Tibial artery (tissue), 4 donors: ENCODE measurements at places on chromosomes 11 and 22.

DNA sequence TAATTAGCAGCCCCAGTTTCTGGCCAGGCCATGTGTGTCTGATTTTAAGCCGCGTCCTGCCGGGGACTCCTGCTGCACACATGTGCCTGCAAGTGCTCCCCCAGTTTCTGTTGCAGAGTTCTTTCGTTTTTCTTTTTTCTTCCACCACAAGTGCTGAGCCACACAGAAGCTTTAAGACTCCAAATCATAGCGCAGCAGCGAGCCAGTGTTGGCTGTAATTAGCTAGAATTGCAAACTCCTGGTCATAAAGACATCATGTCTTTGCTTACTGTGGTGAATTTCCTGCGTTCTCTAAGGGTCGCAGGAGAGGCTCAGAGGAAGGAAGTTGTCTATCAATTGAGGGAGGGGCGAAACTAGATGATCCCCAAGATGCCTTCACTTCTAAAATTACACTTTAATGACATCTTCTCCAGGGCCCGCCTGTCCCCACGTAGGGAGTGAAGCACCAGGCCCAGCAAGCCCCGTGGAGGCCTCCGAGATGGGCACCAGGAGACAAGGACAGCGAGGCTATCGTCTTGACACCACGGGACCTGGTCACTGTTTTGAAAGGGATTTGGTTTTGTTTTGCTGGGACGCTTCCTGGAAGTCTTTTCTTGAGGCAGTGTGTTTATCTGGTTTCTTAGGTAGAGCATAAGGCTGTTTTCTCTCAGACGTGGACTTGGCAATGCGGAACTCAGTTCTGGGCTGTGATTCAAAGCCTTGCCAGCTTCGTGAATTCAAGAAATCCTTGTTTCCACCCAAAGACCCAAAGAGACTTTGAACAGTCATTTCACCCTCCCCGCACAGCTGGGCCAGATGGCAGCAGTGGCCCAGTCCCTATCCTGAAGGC lies 71.8 kb downstream of the UBASH3B start:
- no peak for DNase-seq

DNA sequence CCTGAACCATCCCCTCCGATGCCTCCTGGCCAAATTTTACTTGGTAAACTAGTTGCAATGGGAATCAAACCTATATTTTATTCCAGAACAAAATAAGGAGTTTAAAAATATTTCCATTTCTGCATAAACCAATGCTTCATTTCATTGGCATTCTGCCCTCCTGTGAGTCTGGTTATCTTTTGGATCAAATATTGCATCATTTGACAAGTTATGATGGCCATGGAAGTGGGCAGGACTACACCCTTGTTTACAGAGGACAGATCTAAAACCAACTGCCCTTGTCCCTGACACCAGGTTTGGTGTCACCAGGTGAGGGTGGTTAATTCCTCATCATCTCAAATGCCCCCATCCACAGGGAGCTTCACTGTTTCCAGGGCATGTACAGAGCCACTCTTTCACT lies 28.2 kb upstream of the E2F8 start:
- no peak for DNase-seq

- no peak for DNase-seq
Observed at GRCh38 chr11:66365711-66366619, 5.6 kb downstream of the SLC29A2 start.

DNA sequence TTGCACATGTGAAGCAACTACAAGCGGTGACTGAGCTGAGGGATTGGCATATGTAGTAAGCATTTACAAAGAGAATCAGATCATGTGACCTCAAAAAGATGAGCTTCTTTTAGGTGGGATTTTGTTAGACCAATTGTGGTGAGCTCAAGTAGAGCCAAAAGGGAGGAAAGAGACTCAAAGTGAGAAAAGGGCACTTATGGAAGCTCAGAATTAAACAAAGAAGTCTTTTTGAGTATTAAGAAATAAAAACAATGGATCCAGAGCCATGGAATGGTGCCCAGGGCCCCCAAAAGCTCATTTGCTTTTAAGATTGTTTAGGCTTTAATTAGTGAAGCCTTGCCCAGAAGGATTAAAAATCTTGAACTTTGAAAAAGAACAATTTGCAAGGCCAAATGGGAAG lies 246.7 kb upstream of the MPPED2 start:
- no peak for DNase-seq

GRCh38 chr11:73990730-73991129 lies 8.1 kb upstream of the UCP2 start:
- no peak for DNase-seq

- DNase-seq = no peak
Observed at GRCh38 chr11:109898592-109898991, 194.6 kb upstream of the ZC3H12C start.

DNA sequence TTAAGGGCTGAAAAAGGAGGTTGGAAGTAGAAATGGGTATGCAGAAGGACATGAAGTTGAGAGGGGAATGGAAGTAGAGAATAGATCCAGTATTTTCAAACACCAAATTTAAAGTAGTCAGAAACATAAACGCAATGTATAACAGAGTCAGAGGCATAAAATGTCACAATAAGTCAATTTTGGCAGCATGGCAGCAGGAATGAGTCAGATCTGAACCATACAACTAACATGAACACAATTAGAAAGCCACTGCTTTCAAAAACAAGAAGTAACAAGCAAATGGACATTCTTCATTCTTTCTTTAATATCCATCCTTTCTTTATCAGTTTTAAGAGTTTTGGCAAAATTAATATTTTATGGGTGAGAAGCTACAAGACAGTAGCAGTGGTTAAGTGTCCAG lies 2.5 kb downstream of the CHORDC1 start:
- no peak for DNase-seq

DNA sequence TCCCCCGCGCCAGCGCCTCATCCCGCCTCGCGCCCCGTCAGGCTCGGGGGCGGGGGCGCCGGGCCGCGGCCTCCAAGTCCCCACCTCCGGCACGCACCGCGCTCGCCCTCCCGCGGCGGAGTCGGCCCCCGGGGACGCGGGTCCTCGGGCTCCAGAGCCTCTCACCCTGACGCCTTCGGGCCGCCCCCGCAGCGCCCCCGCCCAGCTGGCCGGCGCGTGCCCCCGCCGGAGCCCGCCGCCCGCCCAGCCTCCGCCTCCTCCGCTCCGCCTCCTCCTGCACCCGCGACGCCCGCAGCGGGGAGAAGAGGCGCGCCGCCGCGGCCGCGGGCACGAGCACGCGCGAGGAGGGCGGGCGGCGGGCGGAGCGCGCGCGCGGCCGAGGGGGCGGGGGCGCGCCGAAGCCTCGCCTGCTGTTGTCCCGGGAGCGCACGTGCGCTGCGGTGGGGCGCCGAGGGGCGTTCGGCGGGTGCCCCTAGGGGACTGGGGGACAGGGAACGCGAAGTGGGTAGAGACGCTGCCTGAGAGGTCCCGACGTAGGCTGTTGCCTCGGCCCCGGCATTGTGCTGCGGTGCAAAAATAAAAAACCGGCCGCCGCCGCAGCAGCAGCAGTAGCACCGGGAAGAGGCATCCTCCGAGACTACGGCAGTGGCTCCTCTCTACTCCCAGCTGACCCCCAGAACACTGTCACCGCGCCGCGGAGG lies 87.4 kb upstream of the ARHGAP32 start:
- DNase-seq = peak; percentile 84

- no peak for DNase-seq
Observed at GRCh38 chr11:77101043-77101537, 1.6 kb upstream of the OMP start.

GRCh38 chr11:11909727-11910126 lies 68.0 kb downstream of the USP47 start:
- no peak for DNase-seq
